ENCODE measurements at places on chromosomes 4 and X. TPM values are rescaled to one million over a fixed set of nuclear protein-coding genes. Genes with fewer than 3 reads are reported as not detected.

STATH gene
- total RNA-seq, result not detected

NOX1 gene
- not detected for total RNA-seq

DNA sequence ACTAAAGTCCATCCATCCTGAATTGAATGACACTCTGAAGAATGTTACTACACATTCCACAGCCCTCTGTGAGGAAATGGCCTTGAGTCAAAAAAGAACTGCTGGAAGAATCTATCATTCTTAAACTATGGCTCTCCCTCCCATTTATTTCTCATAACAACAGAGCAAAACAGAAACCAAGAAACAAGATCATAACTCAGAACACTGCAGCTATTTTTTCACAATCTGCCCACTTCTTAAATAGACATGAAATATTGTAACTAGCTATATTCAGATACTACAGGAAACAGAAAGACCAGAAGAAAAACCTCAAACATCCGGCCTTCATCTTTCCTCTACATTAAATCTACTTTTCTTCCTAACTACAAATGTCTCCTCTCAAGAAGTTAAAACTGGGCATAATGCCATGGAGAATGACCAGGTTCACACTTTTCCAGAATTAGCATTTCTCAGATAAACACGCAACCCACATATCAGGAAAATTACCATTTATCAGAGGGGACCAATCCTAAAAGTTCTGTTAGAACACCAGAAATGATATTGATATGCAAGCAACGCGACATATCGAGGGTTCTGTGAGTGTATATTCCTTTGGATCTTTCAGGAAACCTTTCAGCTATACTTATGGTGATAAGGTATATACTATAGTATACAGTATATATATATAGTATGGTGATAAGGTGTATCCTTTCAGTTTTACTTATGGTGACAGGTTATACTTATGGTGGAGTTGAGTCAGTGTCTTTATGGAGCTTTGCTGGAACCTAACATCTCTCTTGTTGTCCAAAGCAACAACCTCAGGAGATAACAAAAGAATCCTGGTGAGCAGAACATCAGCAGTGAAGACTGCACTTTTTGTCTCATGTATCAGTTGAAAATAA lies 60.4 kb upstream of the IRF2 start:
- H3K4me1 ChIP-seq, result peaks cover 5% of the 10 kb centered on the region
- peak overlapping the region; percentile 98 for H3K27ac ChIP-seq
- DNase-seq, result no peak

GRCh38 chr4:95007998-95008397 lies 250.2 kb downstream of the BMPR1B start:
- H3K4me1 ChIP-seq, result no peaks in the 10 kb centered on the region
- H3K27me3 ChIP-seq, result no peaks in the 10 kb centered on the region
- H3K4me3 ChIP-seq, result no peak overlapping the region
- no peak overlapping the region for H3K27ac ChIP-seq

GRCh38 chr4:128866269-128866668 lies 56.8 kb downstream of the JADE1 start:
- H3K4me1 ChIP-seq, result no peaks in the 10 kb centered on the region
- no peaks in the 10 kb centered on the region for H3K27me3 ChIP-seq
- H3K4me3 ChIP-seq, result no peak overlapping the region
- no peak overlapping the region for H3K27ac ChIP-seq

DNA sequence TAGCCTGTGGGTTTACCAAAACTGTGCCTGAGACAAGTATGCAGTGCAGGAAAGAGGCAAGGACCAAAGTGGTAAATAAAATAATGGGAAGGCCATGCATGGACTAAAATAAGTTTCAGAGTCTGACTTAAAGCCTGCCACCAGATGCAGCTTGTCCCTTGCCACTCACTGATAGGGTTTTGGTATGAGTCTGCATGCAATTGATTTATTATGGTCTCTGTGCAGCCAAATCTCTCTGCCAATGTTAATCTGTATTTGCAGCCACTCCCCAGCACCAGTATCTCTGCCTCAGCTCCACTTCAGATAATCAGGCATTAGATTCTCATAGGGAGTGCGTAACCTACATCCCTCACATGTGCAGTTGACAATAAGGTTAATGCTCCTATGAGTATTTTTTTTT lies 5.5 kb upstream of the FGF2 start:
- H3K27ac ChIP-seq, result no peak overlapping the region
- no peaks in the 10 kb centered on the region for H3K4me1 ChIP-seq
- H3K27me3 ChIP-seq, result no peaks in the 10 kb centered on the region
- DNase-seq, result no peak
